ENCODE measurements at places on chromosomes 11 and 22.

DNA sequence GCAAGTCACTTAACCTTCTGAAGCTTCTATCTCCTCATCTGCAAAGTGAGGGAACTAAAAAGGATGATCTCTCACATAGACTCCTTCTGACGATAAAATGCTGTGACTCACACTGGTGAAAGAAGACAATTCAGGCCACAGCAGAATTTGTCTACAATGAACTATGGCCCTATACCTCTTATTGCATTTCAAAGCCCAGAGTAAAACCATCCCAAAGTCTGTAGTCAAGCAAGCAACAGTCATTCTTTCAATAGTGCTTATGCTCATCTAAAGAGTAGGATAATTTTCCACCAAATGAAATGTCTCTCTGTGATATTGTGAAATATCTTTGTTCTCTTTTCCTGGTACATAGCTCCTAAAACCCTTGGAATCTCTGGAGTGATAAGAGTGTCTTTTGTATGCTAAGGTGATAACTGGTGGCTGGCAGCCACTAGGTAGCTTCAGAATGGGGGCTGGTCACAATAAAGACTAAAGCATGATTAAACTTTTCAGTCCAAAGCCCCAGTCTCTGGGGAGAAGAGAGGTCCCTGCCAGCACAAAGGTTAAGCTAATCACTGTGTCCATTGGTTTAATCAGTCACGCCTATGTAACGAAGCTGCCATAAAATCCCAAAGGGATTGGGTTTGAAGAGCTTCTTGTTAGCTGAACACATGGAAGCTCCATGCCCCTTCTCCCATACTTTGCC is 30.8 kb downstream of the SYTL2 start:
- DNase-seq = peak; percentile 34

GRCh38 chr11:8081591-8082250 is 710 bp downstream of the TUB start:
- peak; percentile 28 for DNase-seq

DNA sequence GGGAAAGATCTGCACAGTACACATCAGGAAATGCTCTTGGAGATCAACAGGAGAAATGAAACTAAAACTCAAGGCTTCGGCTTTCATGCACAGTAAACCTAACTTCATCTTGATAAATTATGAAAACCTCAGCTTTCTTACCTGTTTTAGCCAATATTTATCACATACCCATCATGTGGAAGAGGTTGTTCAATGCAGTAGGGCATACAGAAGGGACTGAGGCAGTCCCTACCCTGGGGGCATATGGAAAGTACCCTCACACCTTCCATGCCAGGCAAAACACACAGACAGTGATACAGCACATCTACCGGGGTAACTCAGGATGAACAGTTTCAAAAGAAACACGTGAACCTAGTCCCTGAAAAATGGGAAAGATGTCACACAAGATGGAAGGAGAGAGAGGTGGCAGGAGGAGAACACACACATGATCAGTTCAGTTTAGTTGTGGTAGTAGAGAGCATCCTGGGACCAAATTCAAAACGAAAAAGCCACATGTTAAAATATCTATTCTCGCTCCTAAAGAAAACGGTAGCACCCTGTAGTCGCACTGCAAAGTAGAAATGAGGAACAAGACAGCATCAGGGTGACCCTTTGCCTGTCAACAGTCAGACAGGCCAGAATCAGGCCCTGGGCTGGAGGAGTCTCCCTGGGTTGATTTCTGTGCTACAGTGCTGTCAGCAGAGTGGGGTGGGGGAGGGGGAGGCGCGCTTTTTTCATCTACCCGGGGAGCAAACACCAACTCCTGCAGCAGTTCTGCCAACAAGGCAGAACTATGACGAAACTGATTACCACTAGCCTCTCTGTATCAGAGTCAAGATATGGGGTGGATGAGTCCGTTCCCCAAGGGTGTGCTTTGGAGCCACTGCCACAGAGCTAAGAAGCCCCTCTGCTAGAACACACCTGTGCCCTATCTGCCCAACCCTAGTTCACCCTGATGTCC is 1.3 kb downstream of the HIRA start:
- DNase-seq = peak; percentile 47

DNA sequence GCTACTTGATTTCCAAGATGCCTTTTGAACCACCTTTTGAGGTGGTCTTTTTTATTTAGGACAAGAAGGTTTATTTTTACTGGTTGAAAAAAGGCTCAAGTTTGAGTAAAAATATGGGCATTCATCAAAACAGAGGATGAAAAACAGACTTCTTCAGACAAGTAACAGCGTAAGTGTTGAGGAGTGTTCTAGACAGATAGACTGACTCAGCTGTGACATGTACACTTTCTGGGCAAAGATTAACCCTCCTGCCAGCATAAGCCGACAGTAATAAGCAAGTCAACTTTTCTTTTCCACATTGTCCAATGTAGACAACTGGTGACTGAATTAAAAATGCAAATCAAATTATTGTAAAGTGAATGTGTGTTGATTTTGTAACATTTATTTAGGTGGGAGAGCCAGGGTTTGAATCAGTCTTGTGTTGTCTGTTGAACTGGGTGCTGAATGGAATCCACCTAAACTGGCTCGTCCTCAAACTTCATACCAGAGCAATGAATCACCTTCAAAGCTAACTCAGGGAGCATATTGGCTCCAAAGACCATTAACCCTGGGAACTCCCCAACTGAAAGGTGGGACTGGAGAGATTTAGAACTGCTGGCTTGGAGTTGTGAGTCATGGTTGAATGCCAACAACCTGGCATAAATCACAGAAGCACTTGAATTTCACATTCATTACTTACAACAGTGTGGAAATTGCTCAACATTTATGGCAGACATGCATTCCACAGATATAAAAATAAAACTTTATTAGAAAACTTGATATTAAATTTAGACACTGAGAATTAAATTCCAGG is 377.0 kb downstream of the ETS1 start:
- DNase-seq = peak; percentile 90

- DNase-seq = no peak
Measured at GRCh38 chr11:1967641-1968225, 20.6 kb downstream of the MRPL23 start.

DNA sequence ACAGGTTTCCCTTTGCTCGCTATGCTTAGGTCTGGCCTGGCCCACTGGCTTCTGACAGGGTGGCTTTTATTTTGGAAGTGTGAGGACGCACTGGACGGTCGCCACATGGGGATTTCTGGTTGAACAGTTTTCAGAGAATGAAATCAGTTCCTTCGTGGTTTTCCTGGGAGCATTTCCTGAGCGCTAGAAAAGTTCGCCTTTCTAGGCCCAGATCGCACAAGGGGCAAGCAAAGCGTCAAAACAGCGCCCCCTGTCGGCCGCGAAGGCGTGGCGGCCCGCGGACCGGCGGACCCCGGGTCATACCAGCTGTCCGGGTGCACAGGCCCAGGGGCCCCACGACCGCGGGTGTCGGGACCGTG is 12.7 kb upstream of the CYP2R1 start:
- DNase-seq = peak; percentile 69
